ENCODE measurements at places on chromosomes 2 and 18. TPM values are rescaled to one million over a fixed set of nuclear protein-coding genes. Genes with fewer than 3 reads are reported as not detected.

DNA sequence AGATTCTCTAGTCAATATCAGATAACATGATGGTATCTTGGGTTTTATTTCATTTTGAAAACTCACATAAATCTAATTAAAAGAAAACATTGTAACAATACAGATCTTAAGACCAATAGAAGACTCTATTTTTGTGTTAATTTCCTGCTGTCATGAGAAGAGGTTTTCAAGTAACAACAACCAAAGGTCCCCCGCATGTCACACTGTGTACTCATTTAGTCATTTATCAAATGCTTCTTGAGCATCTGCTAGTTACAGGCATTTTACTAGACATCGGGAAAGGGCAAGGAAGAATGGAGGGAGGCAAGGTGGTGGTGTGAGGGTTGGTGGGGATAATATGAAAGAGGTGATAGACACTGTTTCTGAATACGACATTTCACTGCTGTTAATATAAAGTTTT is 77.7 kb upstream of the CHRNA1 start:
- DNase-seq: no peak

The SLC4A3 gene
- total RNA-seq: 0.13 TPM

GRCh38 chr2:20781656-20782265 is 41.1 kb downstream of the LDAH start:
- DNase-seq: peak; percentile 29

GRCh38 chr18:13136056-13136903 is 82.3 kb upstream of the LDLRAD4 start:
- no peak for DNase-seq

- no peak for DNase-seq
These were observed 47.9 kb downstream of the SOX11 start for GRCh38 chr2:5740053-5740452.

DNA sequence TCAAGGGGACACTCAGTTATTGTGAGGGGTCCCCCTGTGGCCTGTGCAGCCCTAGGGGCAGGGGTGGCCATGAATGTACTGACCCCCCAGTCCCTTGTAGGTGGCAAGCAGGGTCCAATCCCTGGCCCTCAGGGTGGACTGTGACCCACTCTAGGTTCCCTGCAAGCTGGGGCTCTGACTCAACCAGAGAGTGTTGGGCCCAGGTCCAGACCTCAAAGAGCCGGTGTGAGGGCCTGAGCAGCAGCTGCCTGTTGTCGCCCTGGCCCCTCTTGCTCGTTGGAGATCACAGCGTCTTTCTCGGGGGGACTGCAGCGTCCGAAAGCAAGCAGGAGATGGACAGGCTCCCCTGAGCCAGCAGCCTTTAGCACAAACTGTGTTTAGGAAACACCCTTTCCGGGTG is 66.8 kb upstream of the ATG16L1 start:
- no peak for DNase-seq

GRCh38 chr18:29164993-29165599 is 988.2 kb upstream of the CDH2 start:
- DNase-seq: peak; percentile 84

DNA sequence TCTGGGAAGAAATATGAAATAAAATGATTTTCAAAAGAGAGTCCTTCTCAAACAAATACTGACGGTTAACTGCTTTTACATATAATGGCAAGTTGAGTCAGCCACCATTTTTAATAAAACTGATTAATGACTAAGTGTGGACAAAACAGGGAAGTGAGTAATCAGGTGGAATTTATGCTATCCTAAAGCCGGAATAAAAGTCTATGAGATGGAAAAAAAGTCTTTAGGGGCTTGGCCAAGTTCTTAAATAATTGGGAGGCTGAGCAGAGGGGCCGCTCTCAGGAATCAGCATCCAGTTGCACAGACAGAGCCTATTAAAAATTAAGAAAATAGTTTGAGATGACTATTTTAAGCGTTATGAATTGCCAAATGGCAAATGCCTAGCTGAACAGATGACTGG is 58.6 kb upstream of the AFF3 start:
- no peak for DNase-seq

DNA sequence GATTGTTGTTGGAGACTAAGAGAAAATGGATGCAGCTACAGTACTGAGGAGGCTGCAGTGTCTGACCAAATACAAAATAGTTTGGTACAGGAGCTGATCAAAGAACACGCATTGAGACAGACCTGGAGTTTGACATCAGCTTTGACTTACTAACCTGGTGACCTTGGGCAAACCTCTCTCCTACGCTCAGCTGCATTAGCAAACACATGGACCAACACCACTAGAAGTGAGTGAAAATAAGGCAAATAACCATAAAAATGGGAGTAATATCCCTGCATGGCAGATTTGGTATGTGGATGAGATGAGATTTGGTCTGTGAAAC is 126.5 kb downstream of the LPIN1 start:
- no peak for DNase-seq

The TSGA10 gene
- 1.7 TPM for total RNA-seq

- DNase-seq: no peak
These were observed 200.0 kb downstream of the TSN start for GRCh38 chr2:121955426-121955825.

The GPR17 gene
- total RNA-seq: not detected

- no peak for DNase-seq
These were observed 229.4 kb downstream of the HAUS1 start for GRCh38 chr18:46333431-46334135.

- no peak for DNase-seq
These were observed 43.9 kb upstream of the B3GNT7 start for GRCh38 chr2:231351648-231352047.

DNA sequence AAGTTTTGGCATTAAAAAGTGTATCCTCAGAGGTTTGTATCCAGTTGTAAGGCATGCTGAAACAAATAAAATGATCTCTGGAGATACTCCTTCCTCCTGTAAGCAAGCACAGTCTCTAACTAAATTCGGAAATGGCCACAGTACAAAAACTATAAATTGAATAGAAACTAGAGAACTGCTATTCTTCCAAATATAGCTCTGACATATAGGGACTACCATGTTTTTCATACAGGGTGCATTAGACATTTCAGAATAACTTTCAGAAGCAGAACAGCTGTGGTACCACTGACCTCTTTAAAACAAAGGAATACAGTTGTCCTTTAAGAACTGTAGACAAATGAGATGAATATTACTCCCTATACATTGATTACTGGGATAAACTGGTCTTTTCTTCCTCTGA is 568.5 kb downstream of the ARHGAP15 start:
- DNase-seq: no peak

GRCh38 chr2:7703543-7704144 is 786.4 kb downstream of the RNF144A start:
- DNase-seq: no peak

The TACR1 gene
- total RNA-seq: not detected
